ENCODE measurements at places on chromosomes 6 and 20. TPM values are rescaled to one million over a fixed set of nuclear protein-coding genes. Genes with fewer than 3 reads are reported as not detected.

The BAG2 gene
- total RNA-seq, result 7.4 TPM

The SALL4 gene
- total RNA-seq, result under 0.01 TPM

The TRMT11 gene
- total RNA-seq, result 14.0 TPM

The UQCC2 gene
- 19.4 TPM for total RNA-seq

The AK9 gene
- 3.2 TPM for total RNA-seq

The WTAP gene
- total RNA-seq, result 96.6 TPM

The BPIFB2 gene
- not detected for total RNA-seq

The PGC gene
- not detected for total RNA-seq

The CTCFL gene
- not detected for total RNA-seq

The PDE10A gene
- 1.3 TPM for total RNA-seq

The TRDN gene
- not detected for total RNA-seq

The TRAPPC3L gene
- 0.09 TPM for total RNA-seq

Measured in bronchial smooth muscle cell (primary cell).